ENCODE measurements at places on chromosomes 1 and 21. TPM values are rescaled to one million over a fixed set of nuclear protein-coding genes. Genes with fewer than 3 reads are reported as not detected.

GRCh38 chr1:42783092-42783491 is 1.7 kb upstream of the TMEM269 start:
- no peak for DNase-seq

- DNase-seq: no peak
These were observed 40.9 kb downstream of the PTAFR start for GRCh38 chr1:28135371-28136168.

DNA sequence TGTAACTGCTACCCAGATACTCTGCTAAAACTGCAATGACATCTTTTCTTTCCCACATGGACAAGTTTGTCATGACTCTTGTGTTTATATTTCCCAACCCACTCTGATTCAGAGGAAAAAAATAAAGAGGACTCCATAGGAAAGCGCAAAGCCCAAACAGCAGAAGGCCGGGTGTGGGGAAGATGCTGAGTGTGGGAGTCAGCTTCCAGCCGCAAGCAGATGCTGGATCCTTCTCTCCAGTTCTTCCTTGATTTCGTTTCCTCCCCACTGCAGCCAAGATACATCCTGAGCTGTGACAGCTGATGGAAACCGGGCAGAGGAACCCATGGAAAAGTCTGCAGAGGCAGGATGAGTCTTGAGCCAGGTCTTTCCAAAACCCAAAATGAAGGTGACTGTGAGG is 498.2 kb downstream of the PLPP3 start:
- DNase-seq: peak; percentile 70

DNA sequence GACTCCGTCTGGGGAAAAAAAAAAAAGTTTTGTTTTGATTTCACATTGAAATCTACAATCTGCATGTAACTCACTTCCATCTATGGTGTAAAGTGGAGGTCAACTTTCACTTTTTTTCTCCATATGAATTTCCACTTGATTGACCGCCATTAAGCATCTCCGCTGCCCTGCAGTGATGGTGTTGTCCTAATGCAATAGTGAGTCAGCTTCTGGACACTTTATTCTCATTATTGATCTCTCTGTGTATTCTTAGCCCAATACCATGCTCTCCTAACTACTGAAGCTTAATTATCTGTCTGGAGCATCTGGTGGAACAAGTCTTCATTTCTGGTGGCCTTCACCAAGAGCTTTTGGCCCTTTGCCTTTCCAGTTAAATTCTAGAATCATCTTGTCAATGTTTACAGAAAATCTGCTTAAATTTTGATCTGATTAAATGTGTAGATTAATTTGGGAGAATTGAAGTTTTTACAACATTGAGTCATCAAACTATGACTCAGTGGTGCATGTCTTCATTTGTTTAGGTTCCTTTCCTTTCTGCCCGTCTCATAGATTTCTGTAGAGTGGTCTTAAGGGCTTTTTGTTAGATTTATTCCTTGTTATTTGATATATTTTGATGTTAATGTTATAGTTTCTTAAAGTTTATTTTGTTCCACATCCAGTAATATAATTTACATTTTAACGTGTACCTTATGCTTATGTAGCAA is 181.5 kb downstream of the PRDM2 start:
- no peak for DNase-seq

GRCh38 chr1:215865060-215865459 is 298.0 kb downstream of the KCTD3 start:
- DNase-seq: no peak

The TAS1R1 gene
- 7.5 TPM for total RNA-seq

The C1QA gene
- total RNA-seq: not detected

All from myocyte (in vitro differentiated cells).